Stimulated activated CD8-positive, alpha-beta memory T cell treated with anti-CD3 and anti-CD28 coated beads, Interleukin-4, amount 100 ng/mL, for 4 hours (primary cell): ENCODE measurements at places on chromosomes 4 and X.

DNA sequence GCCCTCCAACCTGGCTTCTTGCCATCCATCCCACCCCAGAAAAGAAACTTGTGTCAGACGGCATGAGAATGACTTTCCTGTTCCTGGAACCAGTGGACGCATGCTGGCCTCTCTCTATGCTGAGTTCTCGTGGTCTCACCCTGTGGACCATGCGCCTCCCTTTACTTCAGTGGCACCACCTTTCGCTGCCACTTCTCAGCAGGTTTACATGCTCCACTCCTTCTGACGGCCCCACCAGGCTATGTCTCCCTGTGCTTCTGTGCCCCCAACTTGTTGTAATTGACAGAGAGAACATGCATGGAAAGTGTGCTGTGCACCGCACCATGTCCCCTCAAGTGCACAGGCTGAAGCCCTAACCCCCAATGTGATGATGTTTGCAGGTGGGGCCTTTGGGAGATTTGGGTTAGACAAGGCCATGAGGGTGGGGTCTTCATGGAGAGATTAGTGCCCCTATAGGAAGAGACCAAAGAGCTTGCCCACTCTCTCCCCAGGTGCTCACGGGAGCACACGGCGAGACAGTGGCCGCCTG is 3.1 kb upstream of the PPP2R2C start:
- no peak for DNase-seq

DNA sequence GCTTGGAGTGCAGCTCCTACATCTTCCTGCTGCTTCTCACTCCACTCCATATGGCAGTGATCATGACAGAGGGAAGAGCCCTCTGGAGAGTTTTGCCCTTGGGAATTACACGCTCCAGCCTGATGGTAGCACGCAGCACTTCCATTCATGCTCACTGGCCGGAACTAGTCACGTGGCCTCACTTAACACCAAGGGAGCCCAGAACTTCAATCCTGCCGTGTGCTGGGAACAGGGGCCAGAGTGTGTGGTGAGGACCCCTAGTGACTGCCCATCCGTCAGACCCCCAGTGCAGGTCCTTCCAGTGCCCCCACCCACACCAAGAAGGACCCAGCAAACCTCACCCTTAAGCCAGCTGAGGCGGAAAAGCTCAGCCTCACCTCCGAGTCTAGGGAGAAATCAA is 230.7 kb downstream of the EVC2 start:
- no peak for DNase-seq

GRCh38 chrX:20500171-20500865 is 233.6 kb upstream of the RPS6KA3 start:
- no peak for DNase-seq

GRCh38 chrX:1246816-1247215 is 21.8 kb upstream of the CSF2RA start:
- peak; percentile 47 for DNase-seq

DNA sequence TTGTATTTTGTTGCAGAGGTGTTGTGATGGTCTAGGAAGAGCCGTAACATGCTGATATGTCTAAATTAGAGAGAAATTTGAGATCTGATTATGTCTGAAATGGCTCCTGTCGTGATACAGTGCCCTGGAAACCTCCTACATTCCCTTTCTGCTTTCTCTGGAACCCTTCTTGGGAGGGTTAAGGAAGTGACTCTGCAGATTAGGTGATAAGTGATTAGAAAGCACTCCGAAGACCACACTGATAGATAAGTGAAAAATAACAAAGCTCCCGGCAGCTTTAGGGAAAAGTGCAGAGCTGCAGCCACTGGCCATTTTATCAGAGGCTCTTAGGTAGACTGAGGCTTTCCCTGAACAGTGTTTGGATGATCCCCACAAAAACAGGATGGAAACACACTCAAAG is 110.6 kb downstream of the MGST2 start:
- DNase-seq = no peak

DNA sequence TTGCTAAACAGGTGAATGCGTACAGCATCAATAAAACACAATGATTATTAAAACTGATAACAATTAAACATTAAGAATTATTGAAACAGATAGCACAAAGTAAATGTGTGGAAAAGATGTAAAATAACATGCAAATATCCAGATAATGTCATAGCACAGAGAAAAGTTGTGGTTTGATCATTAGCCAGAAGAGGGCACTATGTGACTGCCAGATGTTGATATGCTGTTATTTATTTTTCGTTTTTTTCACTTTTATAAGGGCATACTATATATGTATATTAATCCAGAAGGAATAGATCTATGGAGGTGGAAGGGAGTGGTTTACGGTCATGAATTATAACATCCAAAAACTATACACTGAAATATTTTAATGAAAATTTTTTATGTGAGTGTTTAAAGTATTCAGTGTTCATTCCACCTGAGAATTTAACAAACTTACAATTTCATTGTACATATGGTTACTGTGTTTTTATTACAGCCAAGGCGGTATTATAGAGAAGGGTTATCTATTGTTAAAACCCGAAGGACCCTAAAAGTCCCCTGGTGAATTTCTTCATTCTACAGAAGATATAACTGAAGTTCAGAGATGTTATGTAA is 211.9 kb upstream of the UGT8 start:
- DNase-seq = no peak

DNA sequence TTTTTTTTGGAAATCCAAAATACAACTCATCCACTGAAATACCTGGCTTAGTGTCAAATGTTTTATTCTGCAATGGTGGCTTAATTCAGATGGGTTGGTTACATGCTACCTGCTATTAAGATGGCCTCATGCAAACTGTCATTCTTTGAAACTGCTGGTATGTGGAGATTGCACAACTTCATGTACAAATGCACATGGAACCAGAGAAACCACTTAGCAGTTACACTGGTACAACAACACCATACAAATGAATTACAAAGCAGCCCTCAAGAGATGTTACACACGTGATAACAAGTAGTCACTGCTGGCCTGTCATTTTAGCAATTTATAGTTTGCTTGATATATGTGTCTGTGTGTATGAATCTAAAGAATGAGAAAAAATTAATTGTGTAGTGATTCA is 84.6 kb upstream of the STS start:
- DNase-seq = no peak

- DNase-seq = no peak
These were observed 636.3 kb upstream of the HTR2C start for GRCh38 chrX:113947548-113947947.

DNA sequence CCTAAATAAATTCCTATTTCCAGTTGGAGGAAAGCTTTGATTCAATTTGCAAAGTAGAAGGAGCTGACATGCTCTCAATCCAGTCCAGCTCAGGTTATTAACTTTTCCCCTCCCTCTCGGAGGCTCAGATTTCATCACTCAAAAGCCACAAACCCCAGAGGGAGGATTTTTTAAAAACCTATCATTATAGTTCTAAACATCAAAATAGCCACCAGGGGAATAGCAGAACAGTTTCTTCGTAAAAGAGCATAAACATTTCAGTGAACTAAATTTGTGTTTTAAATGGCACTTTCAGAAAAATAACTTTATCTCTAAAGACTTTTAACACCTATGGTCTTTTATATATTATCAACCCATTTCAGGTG is 8.8 kb downstream of the GPRIN3 start:
- no peak for DNase-seq

DNA sequence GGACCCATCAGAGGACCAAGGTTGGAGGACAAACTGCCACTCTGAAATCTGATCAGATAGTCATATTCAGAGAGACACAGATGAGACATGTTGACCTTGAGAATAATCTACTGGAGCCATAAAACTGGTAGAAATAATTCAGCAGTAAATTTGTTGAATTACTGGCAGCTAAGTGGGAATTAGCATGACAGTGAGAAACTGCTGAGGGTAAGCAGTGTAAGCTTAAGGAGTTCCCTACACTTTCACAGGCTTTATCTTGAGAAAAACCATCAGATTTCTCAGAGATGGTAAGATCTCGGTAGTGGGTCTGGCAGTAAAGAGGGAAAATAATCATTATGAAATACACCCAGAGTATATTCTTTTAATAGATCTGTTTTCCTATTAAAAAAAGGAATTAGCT is 213.7 kb downstream of the TECRL start:
- DNase-seq = no peak

DNA sequence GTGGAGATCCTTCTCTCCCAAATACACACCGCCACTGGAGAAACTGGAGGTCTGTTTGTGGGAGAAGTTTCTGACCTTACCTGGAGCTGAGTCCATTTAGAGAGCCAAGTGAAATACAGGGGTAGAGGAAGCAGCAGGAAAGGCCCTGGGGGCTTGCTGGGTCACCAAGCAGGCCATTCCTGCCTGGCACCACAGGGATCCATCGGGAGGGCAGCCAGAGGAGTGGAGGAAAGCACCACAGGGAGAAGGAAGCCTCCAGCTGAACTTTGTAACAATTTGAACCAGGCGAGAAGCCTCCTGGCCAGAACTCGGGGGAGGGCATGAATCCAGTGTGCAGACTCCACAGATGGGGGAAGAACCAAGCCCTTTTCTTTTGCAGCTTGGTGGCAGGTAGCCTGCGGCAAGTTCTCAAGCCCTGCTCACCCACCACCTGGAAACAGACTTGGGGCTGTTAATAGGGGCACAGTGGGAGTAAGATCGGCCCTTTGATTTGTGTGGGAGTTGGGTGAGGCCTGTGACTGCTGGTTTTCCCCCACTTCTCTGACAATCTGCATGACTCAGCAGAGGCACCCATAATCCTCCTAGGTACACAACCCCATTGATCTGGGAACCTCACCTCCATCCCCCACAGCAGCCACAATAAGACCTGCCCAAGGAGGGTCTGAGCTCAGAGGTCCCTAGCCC is 94.6 kb downstream of the IRS4 start:
- DNase-seq = no peak

- DNase-seq = no peak
These were observed 50.7 kb upstream of the USP38 start for GRCh38 chr4:143133977-143134376.

DNA sequence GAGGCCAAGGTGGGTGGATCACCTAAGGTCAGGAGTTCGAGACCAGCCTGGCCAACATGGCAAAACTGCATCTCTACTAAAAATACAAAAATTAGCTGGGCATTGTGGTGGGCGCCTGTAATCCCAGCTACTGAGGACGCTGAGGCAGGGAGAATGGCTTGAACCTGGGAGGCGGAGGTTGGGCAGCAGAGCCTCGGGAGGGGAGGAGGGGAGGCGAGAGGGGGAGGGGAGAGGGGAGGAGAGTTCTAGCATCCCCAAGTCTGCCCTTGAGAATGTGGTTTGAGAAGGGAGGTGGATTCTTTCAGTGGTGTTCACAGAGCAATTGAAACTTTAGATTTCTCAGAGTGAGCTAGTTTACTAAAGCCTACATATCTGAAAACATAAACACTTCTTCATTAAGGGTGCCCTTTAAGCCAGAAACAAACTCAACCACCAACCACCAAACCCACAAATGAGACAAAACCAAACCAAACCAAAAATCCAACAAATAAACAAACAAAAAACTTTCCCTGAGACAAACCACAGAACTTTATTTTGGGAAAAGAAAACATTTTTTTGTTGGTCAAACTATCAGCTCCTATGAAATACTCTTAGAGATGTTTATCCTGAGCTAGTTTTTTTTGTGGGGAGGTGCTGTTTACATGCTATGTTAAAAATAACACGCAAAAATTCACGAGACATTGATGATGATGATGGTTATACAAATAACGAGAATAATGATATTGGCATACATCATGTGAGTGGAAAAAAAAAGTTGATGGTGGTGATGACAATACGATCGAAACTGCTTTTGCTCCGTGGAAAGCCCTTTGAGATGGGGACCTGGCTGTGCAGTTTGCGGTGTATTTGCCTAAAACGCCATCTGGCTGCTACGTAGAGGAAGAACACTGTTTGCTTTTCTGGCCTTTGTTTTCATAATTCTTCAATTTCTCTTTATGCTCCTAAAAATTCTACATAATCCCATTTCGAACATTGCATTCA is 98.2 kb upstream of the PRKX start:
- DNase-seq = peak; percentile 2
